ENCODE measurements at places on chromosomes 2 and 18. TPM values are rescaled to one million over a fixed set of nuclear protein-coding genes. Genes with fewer than 3 reads are reported as not detected.

EPHA4 gene
- 10.2 TPM for total RNA-seq

SERPINB4 gene
- not detected for total RNA-seq

SMAD7 gene
- 35.5 TPM for total RNA-seq

GRCh38 chr18:21398121-21398520, 156.1 kb downstream of the GREB1L start:
- no peaks in the 10 kb centered on the region for H3K27me3 ChIP-seq
- no peak overlapping the region for H3K27ac ChIP-seq
- no peak overlapping the region for H3K4me3 ChIP-seq
- DNase-seq, result no peak

DNA sequence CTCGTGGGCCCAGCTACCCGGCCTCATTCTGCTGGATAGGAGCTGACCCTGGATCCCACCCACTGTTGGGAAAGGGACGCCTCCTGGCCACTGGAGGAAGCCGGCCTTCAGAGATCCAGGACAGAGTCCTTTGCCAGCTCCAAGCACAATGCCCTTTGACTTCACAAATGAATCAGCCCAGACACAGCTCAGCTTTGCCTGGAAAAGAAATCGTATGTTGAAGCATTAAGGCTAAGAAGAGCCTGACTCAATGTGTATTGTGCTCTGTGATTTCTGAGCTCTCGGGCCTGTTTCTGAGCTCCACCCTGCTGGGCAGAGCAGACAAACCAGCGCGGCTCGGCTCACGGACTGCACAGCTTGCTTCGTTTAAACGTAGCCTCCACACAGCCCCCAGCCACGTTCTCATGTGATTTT, 162.9 kb upstream of the APCDD1 start:
- no peaks in the 10 kb centered on the region for H3K27me3 ChIP-seq
- no peak overlapping the region for H3K4me3 ChIP-seq
- H3K27ac ChIP-seq, result no peak overlapping the region
- H3K4me1 ChIP-seq, result no peaks in the 10 kb centered on the region
- no peaks in the 10 kb centered on the region for H3K36me3 ChIP-seq

EPB41L3 gene
- 94.2 TPM for total RNA-seq

ERBB4 gene
- total RNA-seq, result 3.3 TPM

DNA sequence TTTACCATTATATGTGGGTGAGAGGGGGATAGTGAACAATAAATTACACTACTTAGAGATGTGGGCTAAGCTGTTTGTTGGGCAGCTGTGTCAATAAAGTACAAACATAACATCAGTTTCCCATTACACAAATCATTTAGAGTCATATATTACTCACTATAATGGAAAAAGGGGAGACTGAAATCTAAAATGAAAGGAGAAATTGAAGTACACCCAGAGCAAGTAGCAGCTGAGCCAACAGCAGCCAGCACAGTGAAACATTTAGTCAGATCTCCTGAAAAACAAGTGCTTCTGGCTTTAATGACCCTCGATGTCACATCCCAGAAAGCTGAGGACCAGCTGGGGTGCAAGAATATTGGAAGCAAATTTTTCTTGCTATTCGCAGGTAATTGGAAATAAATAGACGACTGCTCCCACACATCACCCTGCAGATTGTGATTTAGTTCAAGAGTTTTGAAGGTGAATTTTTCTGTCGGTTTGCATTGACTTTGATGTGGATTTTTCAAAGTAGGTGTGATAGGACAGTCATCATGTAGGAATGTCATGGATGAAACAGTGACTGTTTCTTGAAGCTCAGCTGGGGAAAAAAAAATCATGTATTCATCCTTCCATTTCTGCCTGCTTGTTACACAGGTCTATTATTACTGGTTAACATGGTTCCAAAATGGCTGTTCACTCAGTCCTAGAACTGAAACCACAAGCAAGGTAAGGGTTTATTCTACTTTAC, 1607.3 kb upstream of the CELF4 start:
- no peak for DNase-seq
- H3K27ac ChIP-seq, result no peak overlapping the region
- no peaks in the 10 kb centered on the region for H3K4me1 ChIP-seq
- H3K36me3 ChIP-seq, result no peaks in the 10 kb centered on the region

- no peaks in the 10 kb centered on the region for H3K27me3 ChIP-seq
- no peak overlapping the region for H3K4me3 ChIP-seq
- DNase-seq, result no peak
- no peaks in the 10 kb centered on the region for H3K36me3 ChIP-seq
- no peaks in the 10 kb centered on the region for H3K4me1 ChIP-seq
- no peak overlapping the region for H3K27ac ChIP-seq
These were observed 23.8 kb upstream of the TXNDC2 start for GRCh38 chr18:9861933-9862332.

CYS1 gene
- 17.5 TPM for total RNA-seq

DNA sequence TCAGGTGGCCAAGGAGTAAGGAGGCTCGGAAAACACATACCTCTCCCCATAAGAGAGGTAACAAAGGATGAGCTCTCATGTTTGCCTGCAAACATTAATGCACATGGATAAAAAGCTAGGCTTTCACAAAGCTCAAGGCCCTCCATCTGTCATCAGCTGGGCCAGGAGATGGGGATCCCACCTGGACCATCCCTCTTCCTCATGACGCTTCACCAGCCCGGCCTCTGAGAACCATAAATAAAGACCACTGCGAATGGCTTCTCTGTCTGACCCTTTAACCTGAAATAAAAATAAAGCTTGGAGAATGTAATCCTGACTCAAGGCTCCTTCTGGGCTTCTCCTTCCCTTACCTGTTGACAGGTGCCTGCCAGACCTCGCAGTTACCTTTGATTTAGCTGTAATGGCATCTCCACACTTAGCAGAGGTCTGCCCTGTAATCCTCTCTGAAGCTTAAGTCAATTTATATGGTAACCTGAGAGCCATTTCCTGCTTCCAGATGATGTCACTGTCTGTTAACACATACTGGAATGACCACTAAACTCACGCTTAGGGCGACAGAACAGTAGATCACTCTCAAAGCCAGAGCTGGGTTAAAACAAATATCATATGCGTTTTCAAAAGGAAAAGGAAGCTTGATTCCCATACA, 29.3 kb upstream of the FOXI3 start:
- DNase-seq, result no peak
- H3K27me3 ChIP-seq, result no peaks in the 10 kb centered on the region
- no peaks in the 10 kb centered on the region for H3K4me1 ChIP-seq
- no peaks in the 10 kb centered on the region for H3K36me3 ChIP-seq
- H3K27ac ChIP-seq, result no peak overlapping the region

- DNase-seq, result no peak
- no peaks in the 10 kb centered on the region for H3K27me3 ChIP-seq
- no peaks in the 10 kb centered on the region for H3K36me3 ChIP-seq
These were observed 250.1 kb upstream of the DPP10 start for GRCh38 chr2:114192362-114192761.

- DNase-seq, result no peak
- H3K27ac ChIP-seq, result no peak overlapping the region
- H3K36me3 ChIP-seq, result no peaks in the 10 kb centered on the region
- H3K27me3 ChIP-seq, result no peaks in the 10 kb centered on the region
- H3K4me1 ChIP-seq, result no peaks in the 10 kb centered on the region
These were observed 54.4 kb downstream of the SCN3A start for GRCh38 chr2:165149439-165149838.

DNA sequence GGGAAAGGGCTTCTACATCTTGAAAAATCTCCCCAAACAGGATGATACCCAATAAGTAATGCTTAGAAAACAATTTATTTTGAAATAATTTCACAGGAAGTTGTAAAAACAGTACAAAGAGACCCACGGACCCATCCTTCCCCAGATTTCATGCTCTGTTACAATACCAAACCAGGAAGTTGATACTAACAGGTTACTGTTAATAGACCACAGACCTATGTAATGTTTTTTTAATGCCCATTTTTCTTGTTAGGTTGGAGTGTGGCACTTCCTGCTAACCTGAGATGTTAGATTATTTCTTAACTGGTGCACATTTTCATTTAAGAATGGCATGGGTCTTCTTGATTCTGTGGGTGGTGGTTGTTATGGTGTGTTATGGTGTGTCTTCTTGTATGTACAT, 21.4 kb upstream of the MGAT5 start:
- no peak overlapping the region for H3K27ac ChIP-seq
- H3K27me3 ChIP-seq, result no peaks in the 10 kb centered on the region
- no peak for DNase-seq
- H3K4me3 ChIP-seq, result no peak overlapping the region
- no peaks in the 10 kb centered on the region for H3K4me1 ChIP-seq
- no peaks in the 10 kb centered on the region for H3K36me3 ChIP-seq

- no peaks in the 10 kb centered on the region for H3K27me3 ChIP-seq
- no peak for DNase-seq
- H3K27ac ChIP-seq, result no peak overlapping the region
- H3K4me1 ChIP-seq, result no peaks in the 10 kb centered on the region
These were observed 47.2 kb upstream of the ZNF396 start for GRCh38 chr18:35424356-35424755.

- H3K36me3 ChIP-seq, result no peaks in the 10 kb centered on the region
- no peak for DNase-seq
- H3K27ac ChIP-seq, result no peak overlapping the region
These were observed 191.3 kb downstream of the MYO3B start for GRCh38 chr2:170369228-170369627.

DNA sequence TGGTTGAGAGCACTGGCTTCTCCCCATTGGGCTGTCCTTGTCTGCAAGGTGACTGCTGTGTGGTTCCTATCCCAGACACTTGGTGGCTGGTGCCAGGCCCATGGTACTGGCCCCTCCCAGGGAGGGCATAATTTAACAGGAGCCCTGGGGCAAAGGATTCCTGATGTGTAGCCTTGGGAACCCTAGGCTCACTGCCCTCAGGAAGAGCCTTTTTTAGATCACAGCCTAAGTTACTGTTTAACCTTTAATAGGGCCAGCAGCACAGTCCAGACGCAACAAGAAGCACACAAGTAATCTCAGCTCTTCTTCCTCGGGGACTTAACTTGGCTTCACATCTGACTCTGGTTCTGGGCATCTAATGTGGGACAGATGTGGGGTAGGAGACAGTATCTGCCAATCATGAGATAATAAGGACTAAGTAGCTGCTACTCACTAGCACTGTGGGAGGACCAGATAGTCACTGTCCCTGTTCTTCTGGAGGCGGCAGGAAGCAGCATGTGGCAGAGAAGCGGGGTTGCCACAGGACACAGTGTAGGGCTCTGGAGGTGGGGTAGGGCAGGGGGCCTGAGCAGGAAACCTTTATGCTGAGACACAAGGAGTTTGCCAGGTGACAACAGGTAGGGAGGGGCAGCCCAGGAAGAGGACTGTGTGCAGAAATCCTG, 136.3 kb downstream of the TMEM17 start:
- no peak overlapping the region for H3K27ac ChIP-seq
- no peaks in the 10 kb centered on the region for H3K4me1 ChIP-seq
- H3K27me3 ChIP-seq, result no peaks in the 10 kb centered on the region
- no peaks in the 10 kb centered on the region for H3K36me3 ChIP-seq
- DNase-seq, result no peak
- H3K4me3 ChIP-seq, result no peak overlapping the region

GRCh38 chr2:48723129-48723528, 32.4 kb downstream of the LHCGR start:
- no peak overlapping the region for H3K4me3 ChIP-seq
- peaks cover 22% of the 10 kb centered on the region for H3K4me1 ChIP-seq
- H3K27ac ChIP-seq, result peak overlapping the region; percentile 78
- DNase-seq, result no peak
- no peaks in the 10 kb centered on the region for H3K36me3 ChIP-seq

DNA sequence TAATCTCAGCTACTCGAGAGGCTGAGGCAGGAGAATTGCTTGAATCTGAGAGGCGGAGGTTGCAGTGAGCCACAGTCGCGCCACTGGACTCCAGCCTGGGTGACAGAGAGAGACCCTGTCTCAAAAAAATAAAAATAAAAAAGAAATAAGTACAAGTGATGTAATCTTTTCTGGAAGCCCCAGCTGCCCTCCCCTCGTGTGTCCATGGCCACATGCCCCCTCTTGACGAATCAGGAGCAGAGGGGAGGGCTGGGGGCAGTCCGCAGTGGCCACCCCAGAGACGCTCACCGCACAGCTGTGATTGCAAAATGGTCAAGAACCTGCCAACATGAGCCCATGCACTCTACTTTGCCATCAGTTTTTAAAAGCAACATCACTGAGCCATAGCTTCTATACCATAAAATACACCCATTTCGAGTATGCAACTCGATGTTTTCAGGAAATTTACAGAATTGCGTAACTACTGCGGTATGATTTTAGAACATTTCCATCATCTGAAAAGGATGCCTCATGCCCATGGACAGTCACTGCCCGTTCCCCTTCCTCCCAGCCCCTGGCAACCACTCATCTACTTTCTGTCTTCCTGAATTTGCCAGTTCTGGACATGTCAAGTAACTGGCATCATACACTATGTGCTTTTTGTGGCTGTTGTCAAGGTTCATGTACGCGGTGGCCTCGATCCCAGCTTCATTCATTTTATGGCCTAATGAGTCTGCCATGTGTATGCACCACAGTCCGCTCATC, 88.1 kb downstream of the NDUFA10 start:
- DNase-seq, result no peak
- no peaks in the 10 kb centered on the region for H3K27me3 ChIP-seq
- no peak overlapping the region for H3K27ac ChIP-seq
- no peaks in the 10 kb centered on the region for H3K4me1 ChIP-seq

GCG gene
- 1.8 TPM for total RNA-seq

- no peaks in the 10 kb centered on the region for H3K27me3 ChIP-seq
- H3K4me3 ChIP-seq, result no peak overlapping the region
- no peak overlapping the region for H3K27ac ChIP-seq
- no peaks in the 10 kb centered on the region for H3K36me3 ChIP-seq
These were observed 2.0 kb downstream of the CSRNP3 start for GRCh38 chr2:165471349-165471950.

RELCH gene
- 32.4 TPM for total RNA-seq

GRCh38 chr2:112814278-112814677, 22.3 kb downstream of the IL1B start:
- H3K27me3 ChIP-seq, result no peaks in the 10 kb centered on the region
- DNase-seq, result no peak

DNA sequence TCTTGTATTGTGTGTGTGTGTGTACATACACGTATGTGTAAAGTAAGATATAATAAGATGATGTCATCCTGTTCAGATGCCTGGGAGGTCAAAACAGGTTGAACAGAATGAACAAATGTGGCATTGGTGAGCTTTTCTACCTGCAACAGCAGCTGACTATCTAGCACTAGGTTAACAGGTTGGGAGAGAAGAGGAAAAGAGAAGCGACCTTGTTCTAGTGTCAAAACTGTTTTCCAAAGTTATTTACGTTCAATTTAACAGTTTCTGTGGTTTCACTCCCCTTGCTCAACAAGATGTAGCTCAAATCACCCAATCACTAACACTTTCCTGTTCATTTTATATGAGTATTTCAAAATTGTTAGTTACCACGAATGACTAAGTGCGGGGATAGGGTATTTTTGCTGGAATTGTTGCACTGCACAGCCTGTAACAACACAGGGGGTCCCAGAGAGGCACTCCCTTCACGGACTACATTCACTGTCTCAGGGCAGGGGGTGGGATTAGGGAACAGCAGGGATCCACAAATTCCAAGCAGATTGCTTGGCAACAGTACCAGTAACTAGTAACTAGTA, 67.5 kb upstream of the DTNB start:
- H3K27me3 ChIP-seq, result no peaks in the 10 kb centered on the region
- no peaks in the 10 kb centered on the region for H3K36me3 ChIP-seq
- DNase-seq, result no peak
- H3K27ac ChIP-seq, result no peak overlapping the region
- H3K4me3 ChIP-seq, result no peak overlapping the region

- DNase-seq, result no peak
- no peaks in the 10 kb centered on the region for H3K4me1 ChIP-seq
- no peaks in the 10 kb centered on the region for H3K36me3 ChIP-seq
- no peak overlapping the region for H3K4me3 ChIP-seq
- no peak overlapping the region for H3K27ac ChIP-seq
- no peaks in the 10 kb centered on the region for H3K27me3 ChIP-seq
These were observed 1367.2 kb upstream of the CELF4 start for GRCh38 chr18:38932752-38933151.

GRCh38 chr2:181574321-181574720, 82.6 kb downstream of the CERKL start:
- no peaks in the 10 kb centered on the region for H3K36me3 ChIP-seq
- H3K27ac ChIP-seq, result no peak overlapping the region
- no peaks in the 10 kb centered on the region for H3K4me1 ChIP-seq
- no peak overlapping the region for H3K4me3 ChIP-seq
- no peak for DNase-seq

All from tibial nerve (tissue), 4 donors.